Caki2 (cell line): ENCODE measurements at places on chromosomes 2 and 18. TPM values are rescaled to one million over a fixed set of nuclear protein-coding genes. Genes with fewer than 3 reads are reported as not detected.

GRCh38 chr18:10135302-10135926 lies 221.6 kb downstream of the VAPA start:
- no peak for DNase-seq

- DNase-seq, result no peak
Observed at GRCh38 chr2:198697794-198698193, 759.9 kb downstream of the SATB2 start.

Gene TSPYL6
- not detected in 2 replicates for total RNA-seq

DNA sequence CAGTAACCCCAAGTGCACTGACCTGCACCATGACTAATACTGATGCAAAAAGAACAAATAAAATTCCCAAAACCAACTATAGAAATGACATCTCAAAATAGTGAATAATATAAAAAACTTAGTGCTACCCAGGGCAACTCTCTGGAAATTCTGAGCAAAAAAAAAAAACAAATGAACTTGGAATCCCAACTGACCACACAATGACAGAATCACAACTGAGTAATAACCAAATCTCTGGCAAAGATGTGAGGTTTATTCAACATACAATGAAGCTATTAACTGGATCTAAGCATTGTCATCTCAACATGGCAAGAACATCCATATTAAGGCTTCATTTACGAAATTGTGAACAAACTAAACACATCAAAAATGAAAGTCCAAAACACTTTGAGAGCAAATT lies 22.7 kb downstream of the EXOC6B start:
- DNase-seq, result no peak

GRCh38 chr18:2515908-2516625 lies 55.2 kb downstream of the METTL4 start:
- DNase-seq, result peak; percentile 62

Gene ALPP
- not detected in 2 replicates for total RNA-seq

DNA sequence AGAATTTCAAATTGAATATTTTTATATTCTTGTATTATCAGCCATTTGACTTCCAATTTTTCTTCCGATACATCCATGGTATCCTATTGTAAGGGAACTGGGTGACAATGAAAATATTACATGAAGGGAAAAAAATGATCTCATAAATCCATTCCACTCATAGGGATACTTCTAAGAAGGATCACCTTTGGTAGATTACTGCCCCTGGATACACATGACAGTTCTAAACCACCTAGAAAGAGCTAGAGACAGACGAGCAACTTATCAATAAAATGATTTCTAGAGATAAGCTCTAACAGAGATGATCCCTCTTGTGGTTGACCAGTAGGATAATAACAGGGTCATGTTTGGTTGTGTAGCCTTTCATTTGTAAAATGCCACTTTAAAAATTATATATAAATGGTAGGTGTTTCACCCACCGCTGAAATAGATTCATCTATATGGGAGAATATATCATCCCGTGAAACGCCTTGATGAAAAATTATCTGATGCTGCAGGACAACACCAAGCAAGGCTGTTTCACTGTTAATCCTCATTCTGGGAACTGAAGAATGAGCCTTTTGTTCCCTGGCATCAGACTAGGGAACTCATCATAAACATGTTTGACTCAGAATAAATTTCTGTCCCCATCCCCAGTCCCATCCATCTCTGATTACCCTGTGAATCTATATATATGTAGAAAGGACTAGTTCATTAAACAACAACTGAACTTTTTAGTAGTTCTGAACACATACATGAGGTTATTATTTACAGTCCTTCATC lies 180.0 kb downstream of the TCF4 start:
- DNase-seq, result no peak

DNA sequence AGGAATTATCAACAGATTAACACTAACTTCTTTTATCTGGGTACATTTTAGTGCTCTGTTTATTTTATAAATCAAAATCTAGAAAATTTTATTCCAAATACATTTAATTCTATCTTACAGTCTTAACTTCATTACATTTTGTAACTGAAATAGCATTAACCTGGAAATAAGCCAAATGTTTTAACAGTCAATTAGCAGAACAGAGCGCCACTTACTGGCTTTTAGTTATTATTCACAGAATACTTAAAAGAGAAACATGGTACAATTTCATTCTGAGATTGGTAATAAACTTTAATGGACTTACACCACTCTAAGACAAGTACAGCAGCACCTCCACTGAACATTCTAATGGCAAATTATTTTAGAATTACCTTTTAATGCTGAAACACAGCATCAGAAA lies 38.6 kb downstream of the SS18 start:
- DNase-seq, result no peak

GRCh38 chr2:19244460-19245363 lies 113.7 kb downstream of the OSR1 start:
- DNase-seq, result no peak

DNA sequence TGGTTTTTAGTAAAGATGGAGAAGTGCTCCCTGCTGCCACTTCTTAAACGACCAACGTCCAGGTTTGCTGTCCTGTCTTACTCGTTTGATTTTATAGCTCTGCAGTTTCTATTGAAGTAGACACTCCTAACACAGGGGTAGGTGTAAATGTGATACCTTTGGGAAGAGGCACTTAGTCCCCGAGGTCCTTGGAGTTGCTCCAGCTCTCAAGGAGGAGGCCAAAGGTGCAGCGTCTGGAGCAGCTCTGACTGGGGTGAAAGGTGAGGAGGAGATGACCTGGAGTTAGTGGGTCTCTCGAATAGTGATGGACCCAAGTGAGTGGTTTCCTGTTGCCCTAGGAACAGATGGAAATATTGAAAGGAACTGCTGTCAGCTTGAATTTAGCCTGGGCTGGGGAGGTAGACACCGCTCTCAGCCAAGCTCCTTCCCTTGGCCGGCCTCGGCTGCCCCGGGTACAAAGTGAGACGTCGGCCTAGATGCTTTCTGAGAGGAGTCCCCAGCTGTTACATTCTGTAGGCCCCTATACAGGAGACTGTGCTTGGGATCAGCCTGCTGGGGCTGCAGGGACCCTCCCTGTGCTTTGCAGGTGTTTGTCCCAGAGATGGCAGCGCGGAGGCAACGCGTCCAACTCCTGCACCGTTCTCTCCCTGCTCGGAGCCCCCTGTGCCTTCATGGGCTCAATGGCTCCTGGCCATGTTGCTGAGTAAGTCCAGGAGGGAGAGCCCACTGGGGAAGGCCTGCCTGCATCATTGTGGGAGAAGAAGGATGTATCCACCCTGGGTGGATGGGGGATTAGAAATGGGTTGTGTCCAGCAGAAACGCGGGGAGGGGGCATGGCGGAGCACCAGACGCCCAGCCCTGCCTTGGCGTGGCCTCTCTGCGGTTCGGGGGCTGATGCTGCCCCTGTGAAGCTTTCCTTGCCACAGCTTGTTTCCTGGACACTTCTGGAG lies 5.4 kb downstream of the KHK start:
- no peak for DNase-seq

GRCh38 chr2:135615404-135615803 lies 84.1 kb downstream of the R3HDM1 start:
- peak; percentile 10 for DNase-seq

Gene DSG2
- total RNA-seq, result 40.9 and 42.9 TPM in 2 replicates

Gene UGT1A4
- 0.10 and 3.3 TPM in 2 replicates for total RNA-seq

Gene ANKRD30B
- not detected in 2 replicates for total RNA-seq

DNA sequence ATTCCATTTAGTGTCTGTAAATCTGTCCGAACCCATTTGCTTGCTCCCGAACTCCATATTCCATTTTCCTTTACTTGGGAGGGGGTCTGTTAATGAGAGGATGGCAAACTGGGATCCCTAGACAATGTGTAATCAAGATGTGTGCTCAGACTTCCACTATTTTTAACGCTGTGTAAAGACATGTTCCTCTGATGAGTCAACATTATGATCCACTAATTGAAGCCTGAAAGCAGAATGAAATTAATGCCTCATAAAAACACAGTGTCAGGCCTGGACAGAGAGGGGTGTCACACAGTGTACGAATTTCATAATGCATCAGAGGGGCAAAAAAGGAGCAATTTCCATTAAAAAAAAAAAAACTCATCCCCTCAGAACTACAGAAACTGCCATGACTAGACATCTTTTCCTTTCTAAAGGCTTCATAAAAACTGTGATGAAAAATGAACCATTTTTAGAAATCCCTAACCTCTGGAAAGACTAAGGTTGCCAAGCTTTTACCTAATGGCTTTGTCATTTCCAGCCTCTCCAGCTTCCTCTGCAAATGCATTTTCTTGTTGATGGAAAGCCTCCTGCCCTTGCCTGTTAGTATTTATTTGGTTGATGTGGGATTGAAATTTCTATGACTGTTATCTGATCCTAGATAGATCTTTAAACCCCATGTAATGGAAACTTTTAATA lies 209.2 kb upstream of the DCC start:
- no peak for DNase-seq

Gene IL37
- not detected in 2 replicates for total RNA-seq

DNA sequence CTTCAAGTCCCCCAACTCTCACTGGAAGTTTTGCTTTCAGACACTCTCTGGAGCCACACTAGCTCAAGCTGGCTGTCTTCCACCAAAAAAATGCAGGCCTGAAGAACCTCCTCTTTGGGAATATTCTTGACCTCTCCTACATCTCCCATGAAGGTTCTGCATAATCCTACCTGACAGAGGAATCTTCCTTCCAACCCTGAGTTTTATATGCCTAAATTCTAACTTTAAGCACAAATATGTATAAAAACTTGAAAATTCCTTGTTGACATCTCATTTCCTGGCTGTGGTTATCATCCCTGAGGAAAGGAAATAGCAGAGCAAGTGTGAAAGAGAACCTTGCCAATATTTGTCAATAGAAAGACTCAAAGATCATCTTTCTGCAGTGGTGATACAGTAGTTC lies 249.0 kb downstream of the LPIN1 start:
- no peak for DNase-seq

- no peak for DNase-seq
Observed at GRCh38 chr2:234423884-234424283, 73.0 kb downstream of the ARL4C start.

- no peak for DNase-seq
Observed at GRCh38 chr2:42072349-42073118, 24.7 kb downstream of the PKDCC start.

DNA sequence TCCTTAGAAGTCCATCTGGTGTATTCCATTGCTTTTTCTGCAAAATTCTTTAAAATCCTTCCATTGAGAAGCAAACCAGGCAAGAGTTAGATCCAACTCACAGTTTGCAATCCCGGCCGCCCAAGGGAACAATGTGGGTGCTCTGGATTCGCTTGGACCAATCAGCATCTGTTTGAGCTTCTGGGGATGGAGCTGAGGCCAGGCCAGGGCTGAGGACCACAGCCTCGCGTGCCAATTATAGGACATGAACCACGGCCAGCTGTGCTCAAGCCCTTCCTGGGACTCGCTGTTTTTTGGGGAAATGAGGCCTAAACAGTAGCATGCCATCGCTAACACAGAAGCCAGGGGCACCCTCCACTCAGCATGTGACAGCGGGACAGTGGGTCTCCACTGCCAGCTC lies 270.8 kb downstream of the HDAC4 start:
- DNase-seq, result no peak

- DNase-seq, result no peak
Observed at GRCh38 chr18:10090668-10091067, 176.9 kb downstream of the VAPA start.

DNA sequence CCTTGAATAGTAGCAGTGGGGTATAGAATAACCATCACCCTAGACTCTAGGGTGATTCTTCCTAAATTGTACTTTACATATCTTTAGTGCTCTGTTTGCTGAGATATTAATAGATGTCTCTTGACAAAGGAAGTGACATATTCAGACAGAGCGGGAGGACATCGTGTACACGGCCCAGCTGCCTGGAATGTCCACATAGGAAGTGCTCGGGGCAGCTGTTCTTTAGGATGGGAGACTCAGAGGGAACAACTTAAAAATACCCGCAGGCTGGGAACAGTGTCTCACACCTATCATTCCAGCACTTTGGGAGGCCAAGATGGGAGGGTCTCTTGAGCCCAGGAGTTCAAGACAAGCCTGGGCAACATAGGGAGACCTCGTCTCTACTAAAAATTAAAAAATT lies 206.1 kb downstream of the FAM210A start:
- DNase-seq, result no peak

GRCh38 chr2:218962859-218963492 lies 3.5 kb downstream of the CDK5R2 start:
- peak; percentile 99 for DNase-seq

Gene PROM2
- 0.43 TPM in 1 of 2 replicates, not detected in the other for total RNA-seq

Gene G6PC2
- total RNA-seq, result not detected in 2 replicates

- no peak for DNase-seq
Observed at GRCh38 chr18:79629606-79630005, 50.0 kb upstream of the CTDP1 start.

DNA sequence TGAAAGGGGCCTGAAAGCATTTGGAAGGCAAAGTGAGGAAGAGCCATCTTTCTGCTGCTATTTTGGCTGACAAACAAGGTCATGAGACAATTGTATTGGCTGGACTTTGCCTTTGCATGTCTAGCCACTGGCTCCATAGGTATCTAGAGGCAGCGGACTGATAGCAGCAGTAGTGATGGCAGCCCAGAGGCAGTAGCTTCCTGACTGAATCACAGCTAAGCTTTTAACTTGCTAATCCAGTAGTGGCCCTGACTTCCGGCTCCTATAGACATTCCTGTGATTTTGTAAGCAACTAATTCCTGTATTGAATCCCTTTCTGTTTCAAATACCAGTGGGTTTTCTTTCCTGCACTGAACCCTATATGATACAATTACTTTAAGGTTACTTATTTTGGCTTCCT lies 69.8 kb upstream of the PDE1A start:
- no peak for DNase-seq

DNA sequence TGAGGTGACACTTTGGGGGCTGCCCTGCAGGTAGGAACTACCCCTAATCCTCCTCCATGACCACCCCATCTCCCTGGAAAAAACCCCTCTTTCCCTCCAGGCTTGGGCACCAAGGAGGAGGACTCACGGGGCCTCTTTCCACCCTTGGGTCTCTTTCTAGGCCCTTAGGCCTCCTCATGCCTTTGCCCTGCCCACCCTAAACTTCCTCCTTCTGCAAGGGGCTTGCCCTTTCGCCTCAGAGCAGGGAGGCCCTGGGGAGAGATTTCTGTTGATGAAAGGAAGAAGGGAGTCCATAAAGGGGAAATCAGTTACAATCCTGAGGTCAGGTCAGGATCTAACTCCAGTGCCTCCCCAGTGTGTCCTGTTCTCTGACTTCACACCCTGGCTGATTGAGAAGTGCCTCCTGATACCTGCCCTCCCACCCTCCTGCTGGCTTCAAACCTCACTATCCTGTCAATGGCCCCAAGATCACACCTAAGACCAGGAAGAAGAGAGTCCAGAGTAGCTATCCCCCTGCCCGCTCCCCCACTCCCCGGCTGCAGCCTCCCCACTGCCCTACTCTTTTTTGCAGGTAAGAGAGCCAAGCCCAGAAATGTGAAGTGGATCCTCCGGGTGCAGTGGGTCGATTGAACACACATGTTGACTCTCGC lies 16.7 kb upstream of the TNS1 start:
- DNase-seq, result no peak

Gene RGPD3
- 0.03 and 0.98 TPM in 2 replicates for total RNA-seq
